ENCODE measurements at places on chromosomes 12 and 14. TPM values are rescaled to one million over a fixed set of nuclear protein-coding genes. Genes with fewer than 3 reads are reported as not detected.

Gene RPS6KL1
- total RNA-seq = 2.9 TPM

Gene RBMS2
- 27.2 TPM for total RNA-seq

Gene OASL
- 0.32 TPM for total RNA-seq

Gene C12orf50
- total RNA-seq = not detected

Gene BIN2
- 2.3 TPM for total RNA-seq
